NCI-H1436 (cell line): ENCODE measurements at places on chromosomes 5 and 9.

DNA sequence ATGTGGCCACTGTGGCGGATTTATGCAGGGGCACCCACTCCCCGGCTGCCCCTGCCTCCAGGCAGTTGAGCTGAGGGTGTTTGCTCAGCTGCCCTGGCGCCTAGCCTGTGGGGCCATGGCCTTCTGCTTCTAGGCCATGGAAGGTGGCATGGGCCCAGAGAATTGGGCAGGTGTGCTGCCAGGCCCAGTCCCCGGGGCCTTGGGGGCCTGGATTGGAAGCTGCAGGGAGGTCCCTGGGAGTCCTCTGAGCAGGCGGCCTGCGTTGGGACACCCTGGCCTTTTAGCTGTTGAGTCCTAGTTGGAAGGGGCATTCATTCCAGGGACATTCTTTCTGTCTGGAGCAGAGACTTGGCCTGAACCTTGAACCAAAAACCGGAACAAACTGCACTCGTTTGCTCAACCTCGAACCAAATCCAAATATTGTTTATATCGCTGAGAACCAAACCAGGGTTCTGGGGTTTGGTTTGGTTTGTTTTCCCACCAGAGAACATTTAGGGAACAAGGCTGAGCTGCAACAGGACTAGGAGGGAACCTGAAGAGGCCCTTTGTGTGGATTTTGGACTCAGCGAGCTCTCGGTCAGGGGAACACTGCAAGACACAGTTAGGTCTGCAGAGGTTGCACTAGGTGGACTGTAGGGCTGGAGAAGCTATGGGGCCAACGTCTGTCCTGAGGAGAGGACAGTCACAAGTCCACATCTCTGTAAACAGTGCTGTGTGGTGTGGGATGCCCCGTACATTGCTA is 116.8 kb downstream of the BOD1 start:
- DNase-seq: no peak

DNA sequence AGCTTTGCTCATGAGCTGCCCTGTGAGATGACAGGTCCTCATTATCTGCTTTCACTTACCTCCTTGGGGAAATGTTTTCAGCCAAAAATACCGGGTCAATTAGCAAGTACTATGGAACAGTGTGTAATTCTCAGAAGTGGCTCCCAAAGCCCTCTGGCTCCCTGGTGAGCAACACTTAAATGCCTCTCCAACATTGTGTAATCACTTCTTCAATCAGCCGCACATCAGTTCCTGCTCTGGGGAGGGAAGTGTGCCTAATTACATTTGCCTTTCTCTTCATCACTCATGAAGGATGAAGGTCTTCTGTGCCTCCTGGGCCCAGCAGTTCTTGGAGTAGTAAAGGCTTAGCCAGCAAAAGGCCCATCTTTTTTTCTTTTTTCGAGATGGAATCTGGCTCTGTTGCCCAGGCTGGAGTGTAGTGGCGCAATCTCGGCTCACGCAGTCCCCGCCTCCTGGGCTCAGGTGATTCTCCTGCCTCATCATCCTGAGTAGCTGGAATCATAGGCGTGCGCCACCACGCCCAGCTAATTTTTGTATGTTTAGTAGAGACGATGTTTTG is 23.1 kb downstream of the NIM1K start:
- DNase-seq: peak; percentile 83

DNA sequence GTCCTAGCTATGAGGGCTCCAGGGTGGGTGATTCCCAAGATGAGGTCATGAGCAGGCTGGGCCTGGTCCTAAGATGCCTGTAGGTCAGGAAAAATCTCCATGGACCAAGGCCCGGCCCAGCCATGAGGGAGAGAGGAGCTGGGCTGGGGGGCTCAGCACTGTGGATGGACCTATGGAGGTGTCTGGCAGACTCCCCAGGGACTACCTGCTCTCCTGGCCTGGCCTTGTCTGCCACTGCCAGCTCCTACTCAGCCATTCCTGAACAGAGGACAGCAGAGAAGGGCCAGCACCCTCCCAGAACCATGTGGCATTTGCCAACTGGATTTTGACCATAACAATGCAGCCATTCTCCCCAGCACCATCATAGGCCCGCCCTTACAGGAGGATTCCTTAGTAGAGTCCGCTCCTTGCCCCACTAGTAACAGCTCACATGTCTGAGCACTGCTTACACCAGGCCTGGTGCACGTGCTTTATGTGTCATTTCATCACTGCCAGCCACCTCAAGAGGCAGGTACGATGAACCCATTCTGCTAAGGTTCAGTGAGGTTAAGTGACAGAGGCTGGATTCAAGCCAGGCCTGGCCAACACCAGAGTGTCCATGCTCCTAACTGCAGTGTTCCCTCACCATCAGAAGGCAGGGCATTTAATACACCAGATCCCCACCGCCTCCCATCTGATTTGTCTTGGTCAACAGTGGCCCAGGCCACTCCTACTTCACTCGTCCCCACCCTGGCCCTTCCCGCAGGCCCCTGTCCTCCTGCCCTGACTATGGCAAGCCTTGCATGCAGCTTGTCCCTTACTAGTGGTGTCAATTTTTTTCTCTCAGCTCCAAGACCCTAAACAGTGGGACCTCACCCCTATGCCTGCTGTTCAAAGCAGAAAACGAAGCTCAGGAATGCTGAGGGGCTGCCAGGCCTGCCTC is 669 bp downstream of the IL13 start:
- DNase-seq: no peak

DNA sequence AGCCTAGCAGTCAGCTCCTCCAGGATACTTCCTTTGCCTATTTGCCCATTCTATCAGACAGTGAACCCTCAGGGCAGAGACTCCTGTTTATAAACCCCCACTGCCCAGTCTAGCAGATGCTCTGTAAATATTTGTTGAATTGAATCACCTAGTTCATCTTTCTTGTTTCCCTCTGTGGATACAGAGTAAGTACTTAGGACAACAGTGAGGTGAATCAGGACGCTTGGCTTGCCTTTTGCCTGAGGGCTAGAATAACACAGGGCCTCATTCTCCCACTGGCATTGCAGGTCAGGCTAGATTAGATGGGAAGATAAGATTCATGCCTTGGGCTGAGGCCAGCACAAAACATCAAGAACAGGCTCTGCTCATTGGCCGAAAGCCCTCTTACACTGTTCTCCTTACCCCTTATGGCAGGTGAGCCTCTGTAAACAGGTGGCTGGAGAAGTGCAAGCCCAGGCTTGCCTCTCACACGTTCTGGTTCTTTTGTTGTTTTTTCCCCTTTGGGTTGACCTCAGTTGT is 22.2 kb downstream of the TNFSF8 start:
- no peak for DNase-seq

DNA sequence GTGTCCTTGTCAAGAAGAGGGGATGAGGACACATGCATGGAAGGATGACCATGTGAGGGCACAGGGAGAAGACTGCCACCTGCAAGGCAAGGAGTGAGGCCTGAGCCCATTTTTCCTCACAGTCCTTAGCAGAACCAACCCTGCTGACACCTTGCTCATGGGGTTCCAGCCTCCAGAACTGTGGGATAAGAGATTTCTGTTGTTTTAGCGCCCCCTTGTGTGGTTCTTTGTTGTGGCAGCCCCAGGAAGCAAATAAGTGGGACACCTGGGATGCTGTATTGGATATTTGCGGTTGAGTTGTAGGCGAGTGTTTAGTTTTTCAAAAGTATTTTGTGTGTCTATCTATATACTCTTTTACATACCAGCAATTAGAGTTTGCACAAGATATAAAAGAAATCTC is 206.4 kb downstream of the NXNL2 start:
- no peak for DNase-seq

GRCh38 chr5:172860520-172861443 is 26.7 kb downstream of the ERGIC1 start:
- DNase-seq: no peak

DNA sequence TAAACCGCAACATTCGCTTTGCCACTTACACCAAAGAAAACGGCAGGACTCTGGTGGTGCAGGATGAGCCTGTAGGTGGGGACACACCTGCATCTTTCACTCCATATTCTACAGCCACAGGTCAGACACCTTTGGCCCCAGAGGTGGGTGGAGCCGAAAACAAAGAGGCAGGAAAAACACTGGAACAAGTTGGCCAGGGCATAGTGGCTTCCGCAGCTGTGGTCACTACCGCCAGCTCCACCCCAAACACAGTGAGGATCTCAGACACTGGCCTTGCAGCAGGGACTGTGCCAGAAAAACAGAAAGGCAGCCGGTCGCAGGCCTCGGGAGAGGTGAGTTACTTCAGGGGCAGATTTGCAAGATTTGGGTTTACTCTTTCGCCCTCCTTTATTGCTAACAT is 33.8 kb downstream of the KDM3B start:
- DNase-seq: no peak

DNA sequence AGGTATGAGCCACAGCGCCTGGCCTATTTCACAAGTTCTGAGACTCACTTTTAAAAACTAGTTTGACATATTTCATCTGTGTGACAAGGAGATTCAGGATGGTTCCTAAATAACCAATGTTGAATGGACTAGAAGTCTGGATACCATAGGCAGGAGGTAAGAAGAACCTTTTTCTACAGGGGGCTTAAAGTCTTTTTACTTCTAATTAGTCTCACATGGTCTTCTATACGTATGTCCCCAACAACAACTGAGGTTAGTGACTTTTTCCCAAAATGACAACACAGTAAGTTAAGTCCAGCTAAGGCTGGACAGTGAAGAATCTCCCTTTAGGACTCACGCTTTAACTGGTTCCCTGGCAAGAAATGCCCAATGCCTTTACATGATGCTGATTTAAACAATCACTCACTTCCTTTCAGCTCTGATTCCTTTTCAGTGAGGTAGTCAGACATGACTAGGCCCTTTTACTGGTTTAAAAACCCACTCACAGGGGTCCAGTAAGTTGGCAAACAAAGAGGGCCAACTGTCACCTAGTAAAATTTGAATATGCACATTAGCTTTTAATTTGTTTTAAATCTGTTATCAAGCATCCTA is 12.1 kb upstream of the HAUS6 start:
- no peak for DNase-seq

GRCh38 chr5:167684251-167684650 is 607.2 kb upstream of the WWC1 start:
- DNase-seq: no peak

DNA sequence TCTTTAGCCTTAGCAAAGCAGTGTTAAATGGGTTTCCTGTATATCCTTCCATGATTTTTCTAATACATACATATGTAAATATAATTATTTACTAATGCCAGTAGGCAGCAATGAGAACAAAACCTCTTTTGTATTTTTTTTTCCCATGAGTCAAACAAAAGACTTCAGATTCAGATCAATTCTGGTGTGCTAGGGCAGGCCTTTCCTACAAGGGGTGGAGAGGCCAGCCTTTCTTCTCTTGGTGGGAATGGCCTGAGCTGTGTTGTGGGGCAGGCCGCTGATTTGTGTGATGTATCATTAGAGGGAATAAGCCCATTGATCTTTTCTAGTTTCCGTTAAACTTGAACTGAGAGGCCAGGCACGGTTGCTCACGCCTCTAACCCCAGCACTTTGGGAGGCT is 115.5 kb upstream of the DMRT1 start:
- no peak for DNase-seq

DNA sequence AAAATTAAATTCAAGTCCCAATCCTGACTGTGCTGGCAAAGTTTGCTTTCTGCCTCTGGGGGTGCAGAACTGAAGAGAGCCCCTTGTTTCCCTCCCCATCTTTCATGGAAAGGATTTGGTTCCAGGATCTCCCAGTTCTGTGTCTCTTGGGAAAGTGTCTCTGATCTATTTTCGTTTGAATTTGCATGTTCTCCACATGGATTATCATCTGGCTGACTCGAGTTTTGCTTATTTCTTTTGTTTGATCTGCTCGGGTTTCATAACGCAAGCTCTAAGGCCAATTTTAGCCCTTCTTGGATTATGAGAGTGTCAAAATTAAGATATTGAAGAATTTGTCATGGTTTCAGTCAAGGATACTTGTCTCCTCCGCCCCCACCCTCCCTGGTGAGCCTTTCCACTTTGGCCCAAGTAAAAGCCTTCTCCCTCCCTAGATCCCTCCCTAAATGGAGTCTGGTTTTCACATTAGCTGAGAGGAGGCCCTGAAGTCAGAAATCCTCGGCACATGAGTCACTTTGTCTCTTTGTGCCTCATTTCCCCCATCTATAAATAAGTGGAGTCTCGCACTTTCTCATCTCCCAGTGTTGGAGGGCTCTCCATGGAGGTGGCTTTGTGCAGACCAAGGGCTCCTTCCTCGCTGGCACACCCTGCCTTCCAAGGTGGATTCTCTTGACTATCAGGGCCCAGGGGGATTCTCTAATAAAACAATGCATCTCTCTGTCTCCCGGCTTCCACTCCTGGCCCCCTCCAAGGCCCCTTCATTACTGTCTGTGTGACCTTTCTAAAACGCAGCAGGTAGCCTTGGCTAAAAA is 17.3 kb downstream of the ADRB2 start:
- DNase-seq: no peak

DNA sequence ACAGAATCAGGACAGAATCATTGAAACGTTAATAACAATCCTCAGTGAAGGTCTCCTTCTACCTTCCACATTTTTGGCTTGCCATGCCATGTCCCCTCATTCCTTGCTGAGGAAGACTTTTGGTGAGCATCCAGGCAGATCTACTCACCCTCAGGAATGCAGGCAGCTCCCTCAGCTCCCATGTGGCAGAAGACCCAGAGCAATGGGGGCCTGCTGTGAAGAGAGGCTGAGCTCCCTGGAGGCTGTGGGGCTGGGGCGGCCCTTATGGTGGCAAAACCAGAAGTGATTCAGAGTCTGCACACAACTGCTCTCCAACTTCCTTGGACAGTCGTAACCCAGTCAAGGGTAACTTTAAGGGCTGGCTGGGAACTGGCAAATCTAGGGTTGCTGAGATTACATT is 247.2 kb upstream of the EFNA5 start:
- no peak for DNase-seq

DNA sequence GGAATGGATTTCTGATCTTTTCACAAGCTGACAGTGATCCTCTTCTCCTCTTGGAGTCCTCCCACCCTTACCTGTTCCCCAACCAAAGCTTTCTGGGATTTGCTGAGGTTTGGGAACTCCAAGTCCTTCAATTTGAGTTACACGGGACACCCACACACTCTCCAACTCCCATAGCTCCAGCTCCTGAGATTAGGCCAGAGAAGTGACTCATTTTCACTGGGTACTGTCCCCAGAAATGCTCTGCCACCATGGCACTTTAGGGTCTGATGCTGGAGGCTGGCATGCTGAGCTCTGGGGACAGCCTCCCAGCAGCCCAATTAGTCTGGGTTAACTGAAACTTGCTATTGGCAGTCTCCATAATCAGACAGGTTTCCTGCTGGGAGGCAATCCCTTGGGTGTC is 14.0 kb upstream of the HRCT1 start:
- DNase-seq: no peak

DNA sequence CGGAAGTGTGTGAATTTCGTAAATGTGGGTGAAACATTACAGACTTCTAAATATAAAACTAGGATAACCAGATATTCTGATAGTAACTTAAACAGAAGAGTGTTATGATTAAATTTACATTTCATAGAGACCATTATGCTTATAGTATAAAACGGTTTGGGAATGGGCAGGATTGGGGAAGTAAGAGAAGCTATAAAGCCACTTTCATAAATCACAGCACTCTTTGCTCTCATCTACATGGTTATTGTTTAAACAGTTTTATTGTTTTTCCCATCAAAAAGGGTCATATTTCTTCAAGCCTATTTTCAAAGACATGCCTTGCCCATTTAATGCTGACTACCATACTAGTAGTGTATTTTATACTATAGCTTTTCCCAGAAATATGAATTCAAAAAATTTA is 9.2 kb downstream of the ZFR start:
- no peak for DNase-seq
